ENCODE measurements at places on chromosomes 11 and 22.

GRCh38 chr22:48541401-48542098 is 1286.1 kb downstream of the BRD1 start:
- no peak for DNase-seq

GRCh38 chr11:350723-351255 is 18.5 kb upstream of the B4GALNT4 start:
- DNase-seq, result no peak

GRCh38 chr11:73162196-73162740 is 20.1 kb upstream of the FCHSD2 start:
- DNase-seq, result no peak

DNA sequence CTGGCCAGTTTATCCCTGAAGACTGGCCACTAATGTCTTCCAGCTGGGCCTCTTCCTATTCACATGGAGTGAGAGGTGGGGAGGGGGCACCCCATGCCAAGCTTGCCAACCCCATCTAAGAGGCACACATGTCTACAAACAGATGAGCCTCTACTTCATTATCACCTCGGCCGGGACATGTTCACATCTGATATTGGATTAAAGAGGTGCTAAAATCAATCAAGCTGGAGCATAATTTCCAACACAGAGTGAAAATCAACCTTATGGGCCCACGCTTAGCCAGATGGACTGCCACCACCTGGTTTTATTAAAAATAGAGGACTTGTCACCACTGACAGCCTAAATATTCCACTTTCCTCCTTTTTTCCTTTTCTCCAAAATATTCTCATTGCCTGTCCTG is 162.6 kb upstream of the NARS2 start:
- DNase-seq, result no peak

- no peak for DNase-seq
Observed at GRCh38 chr11:84384731-84385130, 1098.6 kb upstream of the CCDC90B start.

- no peak for DNase-seq
Observed at GRCh38 chr22:39894554-39895092, 1.1 kb upstream of the ENTHD1 start.

GRCh38 chr11:13962562-13963168 is at the start of gene SPON1:
Gene SPON1 (plus strand): TSS chr11:13962723. CDS start chr11:13962905, 182 bp downstream.
- no peak for DNase-seq

DNA sequence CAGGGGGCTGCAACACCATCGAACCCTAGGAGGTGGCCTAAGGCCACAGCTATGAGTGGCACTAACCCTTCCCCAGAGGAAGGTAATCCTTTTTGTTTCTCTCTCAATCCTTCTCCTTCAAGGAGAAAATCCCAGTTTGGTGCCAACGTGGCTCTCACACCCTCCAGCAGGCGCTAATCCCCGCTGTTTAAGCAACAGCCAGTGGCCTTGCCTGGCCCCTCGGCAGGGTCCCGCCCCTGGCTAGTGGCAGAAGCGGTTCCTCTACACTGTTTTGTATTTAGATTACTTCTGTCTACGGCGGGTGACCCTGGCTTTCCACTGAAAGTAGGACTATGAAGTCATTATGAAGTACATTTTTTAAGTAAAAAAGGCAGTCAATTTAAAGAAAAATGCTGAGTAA is 15.5 kb downstream of the GNAZ start:
- no peak for DNase-seq

GRCh38 chr22:39635719-39636118 is 65.2 kb downstream of the CACNA1I start:
- no peak for DNase-seq

DNA sequence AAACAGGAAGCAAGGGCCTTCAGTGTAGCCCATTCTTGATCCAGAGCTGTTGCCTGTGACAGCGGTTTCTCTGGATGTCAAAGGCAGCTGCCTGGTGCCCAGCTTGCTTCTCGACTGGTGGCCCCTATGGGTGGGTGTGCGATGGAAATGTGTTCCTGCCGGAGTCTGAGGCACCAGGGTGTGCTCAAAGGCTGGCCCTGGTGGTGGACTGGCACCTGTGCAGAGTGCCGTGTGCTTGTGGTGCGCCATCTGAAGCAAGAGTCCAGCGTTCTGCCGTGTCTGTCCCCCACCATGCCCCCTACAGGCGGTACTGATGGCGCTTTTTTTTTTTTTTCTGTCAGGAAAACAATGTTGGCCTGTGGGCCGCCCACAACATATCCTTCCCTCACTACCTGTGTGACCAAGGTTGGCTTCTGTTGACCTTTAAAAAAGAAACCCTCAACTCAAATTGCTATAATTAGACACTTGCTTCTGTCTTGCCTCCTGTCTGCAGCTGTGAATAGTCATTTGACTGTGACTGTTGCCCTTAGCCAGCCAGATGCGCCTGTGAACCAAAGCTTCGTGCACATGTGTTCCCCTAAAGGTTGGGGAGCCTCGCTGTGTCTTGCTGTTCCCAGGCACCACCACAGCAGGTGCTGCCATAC is 4.7 kb upstream of the RANBP1 start:
- DNase-seq, result peak; percentile 13

DNA sequence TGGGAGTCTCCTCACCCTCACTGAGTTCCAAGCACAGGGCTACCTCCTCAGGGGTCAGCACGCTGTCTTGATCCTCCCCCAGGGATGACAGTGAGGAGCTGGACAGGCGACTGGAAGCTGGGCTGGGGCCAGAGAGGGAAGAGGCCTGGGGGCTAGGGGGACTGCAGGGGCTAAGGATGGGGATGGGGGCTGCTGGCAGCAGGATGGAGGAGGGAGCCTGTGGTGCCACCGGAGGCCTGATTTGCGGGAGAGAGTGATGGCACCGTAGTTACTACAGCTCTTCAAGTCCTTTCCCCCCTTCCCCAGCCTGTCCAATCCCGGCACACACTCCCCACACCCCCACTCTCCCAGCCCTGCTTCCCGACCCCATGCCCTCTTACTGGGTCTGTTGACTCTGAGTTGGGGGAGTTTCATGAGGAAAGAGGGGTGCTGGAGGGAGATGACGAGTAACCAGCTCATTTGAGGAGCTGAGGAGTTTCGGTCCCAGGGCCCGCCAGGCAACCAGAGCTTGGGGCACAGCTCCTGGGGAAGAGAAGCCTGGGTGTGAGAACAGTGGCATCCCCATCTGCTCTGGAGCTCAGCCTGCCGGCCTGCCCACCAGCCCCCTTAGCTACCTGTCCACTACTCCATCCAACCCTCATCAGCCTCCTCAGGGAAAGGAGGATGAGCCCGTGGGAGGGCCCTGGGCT is 10.5 kb downstream of the ROBO4 start:
- DNase-seq, result no peak

GRCh38 chr11:15622231-15622890 is 507.6 kb downstream of the INSC start:
- no peak for DNase-seq

DNA sequence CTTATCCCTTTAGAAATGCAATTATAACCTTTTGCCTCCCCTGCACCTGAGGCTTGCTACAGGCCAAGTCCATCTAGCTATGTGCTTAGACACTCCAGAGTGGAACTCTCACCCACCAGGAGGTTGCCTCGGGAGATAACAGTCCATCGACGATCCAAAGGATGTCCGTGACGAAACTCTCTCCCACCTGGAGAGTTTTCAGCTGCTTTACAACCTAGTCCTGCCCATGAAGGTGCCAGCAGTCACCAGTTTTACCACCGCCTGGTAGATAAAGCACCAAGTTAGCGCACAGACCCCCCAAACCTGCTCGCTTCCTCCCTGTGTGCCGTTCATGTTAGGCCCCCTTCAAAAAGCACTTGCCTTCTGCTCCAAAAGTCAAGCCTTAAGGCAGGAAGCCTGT is 53.1 kb upstream of the SHISAL1 start:
- DNase-seq, result no peak

DNA sequence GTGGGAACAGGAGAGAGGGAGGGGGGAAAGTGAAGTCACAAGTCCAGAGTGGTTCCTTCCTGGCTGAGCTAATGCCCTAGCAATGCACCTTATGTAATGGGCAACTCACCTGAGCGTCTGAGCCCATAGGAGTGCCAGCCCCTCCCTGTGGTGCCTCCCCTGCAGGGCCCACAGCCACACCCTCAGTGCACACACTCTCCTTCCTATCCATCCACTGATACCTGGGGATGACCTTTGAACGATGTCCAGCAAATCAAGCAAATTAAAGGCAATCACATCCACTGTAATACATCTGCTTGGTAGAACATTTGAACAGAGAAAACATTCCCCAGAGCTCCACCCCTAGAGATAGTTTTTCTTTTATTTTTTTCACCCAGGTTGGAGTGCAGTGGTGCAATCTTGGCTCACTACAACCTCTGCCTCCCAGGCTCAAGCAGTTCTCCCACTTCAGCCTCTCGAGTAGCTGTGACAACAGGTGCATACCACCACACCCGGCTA is 19.6 kb upstream of the MICAL2 start:
- DNase-seq, result no peak

- DNase-seq, result no peak
Observed at GRCh38 chr11:128580612-128581011, 6.7 kb downstream of the ETS1 start.

DNA sequence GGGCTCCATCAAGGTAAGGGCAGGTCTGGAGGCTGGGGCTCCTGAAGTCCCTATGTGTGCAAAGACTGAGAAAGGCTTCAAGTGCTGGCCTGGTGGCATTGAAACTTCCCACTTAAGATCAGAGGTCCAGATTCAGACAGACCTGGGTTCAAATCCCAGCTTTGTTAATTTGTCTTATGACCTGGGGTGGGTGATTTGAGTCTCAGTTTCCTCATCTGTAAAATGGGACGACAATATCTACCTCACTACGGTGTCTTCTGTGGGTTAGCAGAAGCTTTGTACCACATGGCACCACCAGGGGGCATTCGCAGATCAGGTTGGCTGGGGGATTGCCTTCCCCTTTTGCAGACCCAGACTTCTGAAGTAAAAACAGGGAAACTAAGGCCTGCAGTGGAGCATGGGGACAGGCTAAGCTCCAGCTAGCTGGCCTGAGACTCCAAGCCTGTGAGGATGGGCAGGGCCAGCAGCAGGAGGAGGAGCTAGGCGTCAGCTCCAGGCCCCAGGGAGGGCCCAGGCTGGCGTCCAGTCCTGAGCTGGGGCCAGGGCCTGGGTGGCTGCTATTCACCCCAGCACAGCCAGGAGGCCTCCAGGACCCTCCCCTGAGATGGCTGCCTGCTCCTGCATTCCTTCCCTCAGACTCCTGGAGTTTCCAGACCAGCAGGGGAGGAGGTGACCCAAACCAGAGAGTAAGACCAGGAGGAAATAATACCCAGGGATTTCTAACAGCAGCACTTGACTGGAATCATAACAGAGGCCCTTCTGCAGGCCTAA is 1.5 kb downstream of the CASTOR1 start:
- DNase-seq, result peak; percentile 62

DNA sequence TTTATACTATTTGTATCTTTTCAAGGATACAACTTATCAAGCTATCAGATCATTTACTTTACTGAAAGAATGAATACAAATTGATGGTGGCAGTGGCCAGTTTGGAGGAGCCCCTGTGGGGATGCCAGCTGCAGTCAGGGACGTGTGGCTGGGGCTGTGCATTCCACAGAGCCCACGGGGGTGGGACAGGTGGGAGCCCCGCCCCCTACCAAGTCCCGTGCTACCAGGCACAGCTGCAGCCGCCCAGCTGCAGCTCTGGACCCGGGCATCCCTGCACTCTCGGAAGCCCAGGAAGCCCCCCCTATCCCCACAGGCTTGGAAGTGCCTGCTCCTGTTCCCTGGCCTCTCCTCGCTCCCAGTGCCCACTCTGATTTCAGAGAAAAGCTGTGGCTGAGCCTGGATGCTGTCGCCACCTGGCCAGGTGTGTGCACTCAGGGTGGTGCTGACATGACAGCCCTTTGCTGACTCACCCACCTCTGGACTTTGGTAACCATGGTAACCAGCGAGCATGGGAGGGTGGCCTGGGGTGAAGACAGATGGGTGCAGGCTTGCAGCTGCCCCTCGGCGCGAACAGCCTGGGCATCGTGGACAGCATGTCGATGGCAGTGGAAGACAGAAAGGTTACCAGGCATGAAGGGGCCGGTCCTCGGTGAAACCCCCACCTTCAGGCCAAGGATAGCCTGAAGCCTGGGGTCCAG is 138.1 kb downstream of the SBF2 start:
- DNase-seq, result peak; percentile 1

DNA sequence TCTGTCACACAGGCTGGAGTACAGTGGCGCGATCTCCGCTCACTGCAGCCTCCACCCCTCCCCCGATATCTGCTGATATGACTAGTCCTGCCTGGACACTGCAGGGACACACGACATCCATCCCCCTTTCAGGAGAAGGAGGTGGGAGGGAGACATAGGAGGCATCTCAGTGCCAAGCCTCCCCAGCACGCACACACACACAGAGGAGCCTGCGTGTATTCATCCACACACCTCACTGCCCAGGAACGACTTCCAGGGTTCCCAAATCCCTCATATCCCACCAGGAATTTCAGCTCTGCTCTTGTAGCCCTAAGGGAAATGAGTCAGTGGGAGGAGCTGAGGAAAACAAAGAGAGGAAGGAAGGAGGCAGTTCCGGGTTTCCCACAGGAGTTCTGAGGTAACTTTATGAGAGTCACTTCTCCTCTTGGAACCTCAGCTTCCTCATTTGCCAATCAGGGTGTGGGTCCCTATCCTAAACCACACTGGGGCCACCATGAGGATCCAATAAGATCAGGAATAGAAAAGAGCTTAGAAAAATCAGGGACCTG is 37.2 kb upstream of the ACER3 start:
- no peak for DNase-seq

DNA sequence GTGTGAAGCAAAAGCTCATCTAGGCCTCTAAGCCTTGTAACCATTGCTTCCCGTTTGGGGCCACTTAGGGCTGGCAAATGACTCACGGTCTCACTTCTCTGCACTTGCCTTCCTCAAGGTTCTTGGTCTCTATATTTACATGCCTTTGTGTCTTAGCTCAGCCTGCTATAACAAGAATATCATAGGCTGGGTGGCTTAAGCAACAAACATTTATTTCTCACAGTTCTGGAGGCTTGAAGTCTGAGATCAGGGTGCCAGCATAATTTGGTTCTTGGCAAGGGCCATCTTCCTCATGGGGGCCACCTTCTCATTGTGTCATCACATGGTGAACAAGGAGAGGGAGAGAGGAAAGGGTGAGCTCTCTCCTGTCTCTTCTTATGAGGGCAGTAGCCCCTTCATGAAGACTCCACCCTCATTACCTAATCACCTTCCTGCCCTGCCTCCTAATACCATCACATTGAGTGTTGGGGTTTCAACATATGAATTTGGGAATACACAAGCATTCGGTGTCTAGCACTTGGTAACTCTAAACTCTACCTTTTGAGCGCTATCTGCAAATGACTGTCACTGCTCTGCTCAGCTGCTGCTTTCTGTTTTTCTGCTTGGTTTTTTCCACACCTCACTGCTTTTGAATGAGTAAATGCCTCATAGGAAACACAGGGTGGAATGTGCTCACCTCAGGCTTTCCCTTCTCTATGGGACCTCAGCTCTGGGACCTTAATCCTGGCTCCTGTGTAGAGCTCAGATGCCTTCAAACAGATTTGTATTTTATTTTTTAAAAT is 16.2 kb upstream of the ME3 start:
- no peak for DNase-seq

- no peak for DNase-seq
Observed at GRCh38 chr11:63816732-63817131, 3.5 kb downstream of the SPINDOC start.

- peak; percentile 31 for DNase-seq
Observed at GRCh38 chr11:47177229-47177845, 658 bp upstream of the ARFGAP2 start.

All from SHP77 treated with DMSO at 0.1 percent for 48 hours (cell line).